DMS79 treated with DMSO at 0.1 percent for 48 hours (cell line): ENCODE measurements at places on chromosomes 11 and 22.

- DNase-seq = no peak
Measured at GRCh38 chr11:118661425-118662301, 17.8 kb downstream of the TREH start.

DNA sequence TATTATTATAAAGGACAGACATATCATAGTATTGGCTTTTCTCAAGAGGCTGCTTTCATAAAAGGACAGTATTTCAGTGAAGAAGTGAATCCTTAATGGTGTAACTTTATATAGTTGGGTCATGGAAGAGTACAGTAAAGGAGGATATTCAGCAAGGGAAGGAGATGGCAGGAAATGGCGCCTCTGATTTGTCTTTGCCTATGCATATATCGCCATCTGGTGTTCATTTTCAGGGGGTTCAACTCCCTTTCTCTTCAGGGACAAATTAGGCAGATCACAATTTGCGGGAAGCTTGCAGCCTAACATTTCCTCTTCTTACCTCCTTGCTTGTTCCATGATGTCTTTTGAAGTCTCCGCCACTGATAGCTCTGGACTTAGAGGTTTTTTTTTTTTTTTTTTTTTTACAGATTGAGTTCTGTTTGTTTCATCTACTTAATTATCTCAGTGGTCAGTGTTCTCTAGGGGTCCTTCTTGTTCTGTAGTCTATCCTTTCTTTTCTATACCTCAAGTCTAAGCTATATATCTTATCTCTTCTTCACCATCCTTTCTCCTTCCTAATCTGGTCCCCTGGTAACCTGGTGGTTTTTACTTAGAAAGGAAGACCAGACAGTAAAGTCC lies 21.8 kb upstream of the RRM1 start:
- DNase-seq = peak; percentile 77

DNA sequence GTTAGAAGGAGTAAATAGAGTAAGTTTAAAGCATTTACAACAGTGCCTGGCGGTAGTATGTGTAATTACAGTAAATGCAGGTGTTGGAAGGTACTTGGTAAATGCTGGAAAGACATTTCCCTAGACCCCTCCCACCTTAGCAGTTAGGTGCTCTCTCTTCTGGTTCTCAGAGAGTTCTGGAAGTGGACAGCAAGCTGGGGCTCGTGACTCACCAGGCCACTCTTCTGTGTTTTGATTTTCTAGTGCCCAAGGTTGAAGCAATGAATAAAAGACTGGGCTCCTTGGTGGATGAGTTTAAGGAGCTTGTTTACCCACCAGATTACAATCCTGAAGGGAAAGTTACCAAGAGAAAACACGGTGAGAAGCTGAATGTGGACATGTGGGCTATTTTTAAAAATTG lies 27.6 kb downstream of the SNU13 start:
- DNase-seq = no peak

DNA sequence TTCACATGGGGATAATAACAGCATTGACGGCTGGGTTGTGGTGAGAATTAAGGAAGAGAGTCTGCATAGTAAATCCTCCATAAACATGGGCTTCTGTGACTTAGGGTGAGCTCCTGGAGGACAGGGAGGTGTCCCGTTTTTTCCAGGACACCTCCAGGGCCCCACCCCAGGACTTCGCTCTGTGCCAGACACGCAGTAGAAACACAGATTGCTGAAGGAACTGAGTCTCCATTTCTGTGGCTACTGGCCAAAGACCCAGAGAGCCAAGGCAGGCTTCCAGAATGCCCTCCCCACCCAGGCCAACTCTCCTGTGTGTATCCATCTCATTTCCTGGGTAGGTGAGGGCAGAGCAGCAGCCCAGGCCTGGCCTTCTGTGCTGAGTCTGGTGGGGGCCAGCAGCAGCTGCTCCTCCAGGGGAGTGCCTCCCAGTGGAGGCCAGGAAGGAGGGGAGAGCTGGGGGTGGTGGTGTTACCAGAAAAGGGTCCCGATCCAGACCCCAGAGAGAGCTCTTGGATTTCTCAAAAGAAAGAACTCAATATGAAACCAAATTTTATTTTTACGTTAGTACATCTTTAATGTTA lies 9.5 kb upstream of the RFPL3 start:
- DNase-seq = no peak

- no peak for DNase-seq
Measured at GRCh38 chr22:37411655-37412054, 15.6 kb downstream of the ELFN2 start.

DNA sequence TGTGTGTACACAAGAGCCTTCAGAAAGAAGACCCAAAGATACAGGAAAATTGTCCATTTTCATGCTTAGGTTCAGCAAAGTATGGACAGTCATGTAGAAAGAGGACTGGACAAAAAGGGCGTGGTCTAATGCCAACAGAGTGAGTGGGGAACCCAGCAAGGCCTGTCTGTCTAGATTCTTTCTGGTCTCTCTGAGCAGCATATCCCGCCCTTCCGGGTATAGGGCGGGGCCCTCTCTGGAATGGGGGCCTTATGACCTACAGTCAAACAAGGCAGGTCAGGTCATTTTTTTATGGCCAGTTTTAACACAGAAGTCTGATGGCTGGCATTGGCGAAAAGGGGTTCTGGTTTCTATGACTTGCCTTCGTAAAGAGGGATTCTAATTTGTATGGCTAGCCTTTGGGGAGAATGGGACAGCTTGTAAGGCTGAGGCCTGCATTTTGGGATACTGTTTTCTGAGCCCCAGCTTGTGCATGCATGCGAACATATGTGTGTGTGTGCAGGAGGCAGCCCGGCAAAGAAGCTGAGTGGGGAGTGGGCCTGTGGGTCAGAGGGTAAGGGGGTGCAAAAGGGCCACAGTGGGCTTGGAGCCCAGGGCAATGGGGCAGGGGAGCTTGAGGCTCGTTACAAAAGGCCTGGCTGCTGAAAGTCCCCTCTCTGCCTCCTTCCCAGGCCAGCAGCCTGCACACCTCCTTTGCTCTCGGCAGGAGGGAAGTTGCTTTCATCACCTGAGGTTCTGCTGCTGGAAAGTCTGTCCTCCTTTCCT lies 130.5 kb upstream of the B3GAT1 start:
- no peak for DNase-seq

GRCh38 chr11:538431-539051 lies 1.2 kb downstream of the LRRC56 start:
- no peak for DNase-seq

DNA sequence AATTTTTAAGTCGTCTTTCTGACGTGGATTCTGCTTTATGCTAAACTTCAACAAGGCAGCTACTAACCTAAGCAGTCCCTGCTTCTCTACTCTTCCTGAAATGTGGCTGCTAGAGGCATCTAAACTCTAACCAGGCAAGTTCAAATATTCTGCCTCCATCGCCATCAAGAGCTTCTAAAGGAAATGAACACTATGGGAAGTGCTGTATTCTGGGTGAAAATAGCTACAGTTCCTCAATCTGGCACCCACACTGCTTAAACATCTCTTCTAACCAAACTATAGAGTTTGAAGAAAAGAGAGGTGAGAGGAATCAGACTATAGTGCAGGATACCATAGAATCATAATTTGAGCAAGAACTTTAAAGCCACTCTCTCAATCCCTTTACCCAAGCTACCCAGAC lies 6.3 kb downstream of the NRIP3 start:
- DNase-seq = no peak

GRCh38 chr11:8584082-8584481 lies 9.9 kb downstream of the STK33 start:
- no peak for DNase-seq

DNA sequence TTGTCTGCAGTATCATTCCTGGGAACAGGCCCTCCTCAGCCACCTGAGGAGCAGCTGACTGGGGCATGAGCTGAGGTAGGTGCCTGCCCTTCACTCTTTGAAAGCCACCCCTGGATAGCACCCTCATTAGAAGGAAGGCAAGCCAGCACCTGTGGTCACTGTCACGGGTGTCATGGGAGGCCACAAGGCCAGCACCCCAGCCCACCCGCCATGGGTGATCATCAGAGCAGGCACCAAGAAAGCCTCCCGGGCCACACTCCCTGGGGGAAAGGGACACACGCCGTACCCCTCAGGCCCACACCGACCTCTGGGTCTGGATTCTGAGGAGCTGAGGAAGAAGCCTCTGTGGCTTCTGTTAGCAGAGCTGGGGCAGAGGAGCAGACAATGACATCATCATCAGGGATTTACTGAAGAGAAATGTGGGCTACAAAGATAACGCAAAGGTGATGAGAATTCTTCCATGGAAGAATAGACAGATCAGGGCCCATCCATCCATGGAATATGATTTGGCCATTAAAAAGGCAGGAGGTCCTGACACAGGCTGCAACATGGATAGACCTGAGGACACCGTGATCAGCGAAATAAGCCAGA lies 16.7 kb upstream of the NAP1L4 start:
- no peak for DNase-seq

DNA sequence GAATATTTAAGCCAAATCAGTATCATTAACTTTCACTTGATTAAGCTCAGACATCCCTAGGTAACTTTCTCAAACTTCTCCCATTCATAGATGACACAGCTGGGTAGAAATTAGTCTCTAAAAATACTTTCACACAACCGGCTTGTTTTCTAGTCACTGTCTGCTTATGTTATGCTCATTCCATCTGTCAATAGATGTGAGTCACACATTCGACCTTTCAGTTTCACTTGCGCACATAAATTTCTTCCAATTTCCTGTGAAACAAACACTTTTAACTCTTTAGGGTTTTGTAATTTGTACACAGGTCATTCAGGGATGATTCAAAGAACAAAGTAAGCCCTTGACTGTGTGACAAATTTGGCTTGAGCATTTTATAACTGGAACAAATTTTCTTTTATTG lies 723.0 kb downstream of the KCNA4 start:
- no peak for DNase-seq

DNA sequence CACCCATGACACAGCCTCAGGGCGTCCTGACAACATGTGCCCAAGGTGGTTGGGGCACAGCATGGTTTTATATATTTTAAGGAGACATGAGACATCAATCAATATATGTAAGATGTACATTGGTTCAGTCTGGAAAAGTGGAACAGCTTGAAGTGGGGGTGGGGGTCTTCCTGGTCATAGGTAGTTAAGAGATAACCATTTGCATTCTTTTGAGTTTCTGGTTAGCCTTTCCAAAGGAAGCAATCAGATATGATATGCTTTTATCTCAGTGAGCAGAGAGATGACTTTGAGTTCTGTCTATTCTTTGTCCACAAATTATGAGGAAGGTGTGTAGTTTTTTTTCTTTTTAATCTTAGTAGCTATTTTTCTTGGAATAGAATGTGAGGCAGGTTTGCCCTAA lies 10.1 kb upstream of the ANAPC15 start:
- DNase-seq = no peak

DNA sequence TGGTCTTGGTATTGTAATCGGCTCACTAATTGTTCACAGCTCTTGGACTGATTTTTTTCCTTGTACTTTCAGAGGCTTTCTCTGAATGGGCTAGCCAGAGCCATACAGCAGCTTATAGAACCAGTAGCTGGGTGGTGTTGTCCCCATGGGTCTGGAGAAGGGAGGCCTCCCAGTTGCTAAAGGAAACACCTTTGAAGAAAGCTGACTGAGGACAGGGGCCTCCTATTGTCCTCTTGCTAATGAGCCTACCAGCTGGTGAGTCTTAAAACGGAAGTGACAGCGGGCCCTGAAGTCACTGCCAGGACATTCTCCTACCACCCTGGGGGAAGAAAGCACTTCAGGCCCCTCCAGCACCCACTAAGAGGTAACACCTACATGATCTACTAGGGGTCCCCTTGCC lies 9.9 kb downstream of the FADS3 start:
- no peak for DNase-seq

DNA sequence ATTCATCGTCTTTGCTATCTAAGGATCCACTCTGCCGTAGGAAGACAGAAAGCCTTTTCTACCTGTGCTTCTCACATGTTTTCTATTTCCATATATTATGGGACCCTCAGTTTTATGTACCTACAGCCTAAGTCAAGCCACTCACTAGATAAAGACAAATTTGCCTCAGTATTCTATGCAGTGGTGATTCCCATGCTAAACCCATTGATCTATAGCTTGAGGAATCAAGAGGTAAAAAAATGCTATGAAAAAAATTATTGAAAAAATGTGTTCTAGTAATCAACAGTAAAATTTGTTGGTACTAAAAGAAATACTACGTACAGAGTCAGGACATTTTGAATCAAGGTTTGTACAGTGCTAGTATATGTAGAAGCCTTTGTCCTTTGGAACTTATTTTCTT lies 18.1 kb upstream of the OR5AL1 start:
- DNase-seq = no peak

- DNase-seq = no peak
Measured at GRCh38 chr11:79006854-79007253, 432.2 kb upstream of the NARS2 start.

- DNase-seq = peak; percentile 47
Measured at GRCh38 chr11:91947215-91947820, 277.3 kb upstream of the FAT3 start.

- no peak for DNase-seq
Measured at GRCh38 chr22:19548964-19549363, 24.8 kb upstream of the CLDN5 start.

GRCh38 chr22:43900206-43900605 lies 8.4 kb upstream of the PNPLA5 start:
- no peak for DNase-seq

GRCh38 chr22:40203572-40203971 lies 25.8 kb downstream of the TNRC6B start:
- peak; percentile 2 for DNase-seq

DNA sequence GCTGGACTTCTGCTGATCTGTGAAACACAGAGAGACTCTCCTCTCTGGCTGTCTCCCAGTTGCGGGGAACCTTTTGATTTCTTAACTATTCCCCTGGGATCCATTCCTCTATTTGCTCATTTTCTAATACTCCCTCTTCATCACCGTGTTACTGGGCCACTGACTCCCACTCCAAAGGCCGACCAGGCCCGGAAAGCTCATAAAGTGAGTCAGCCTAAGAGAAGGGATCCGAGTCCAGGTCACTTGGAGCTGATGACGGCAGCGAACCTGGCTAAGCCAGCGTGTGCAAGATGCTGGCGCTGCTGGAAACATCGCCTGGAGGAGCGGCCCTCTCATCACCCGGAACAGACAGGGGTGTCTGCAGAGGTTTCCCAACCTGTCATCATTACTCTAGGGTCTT lies 112.8 kb downstream of the FBXO7 start:
- peak; percentile 0 for DNase-seq

DNA sequence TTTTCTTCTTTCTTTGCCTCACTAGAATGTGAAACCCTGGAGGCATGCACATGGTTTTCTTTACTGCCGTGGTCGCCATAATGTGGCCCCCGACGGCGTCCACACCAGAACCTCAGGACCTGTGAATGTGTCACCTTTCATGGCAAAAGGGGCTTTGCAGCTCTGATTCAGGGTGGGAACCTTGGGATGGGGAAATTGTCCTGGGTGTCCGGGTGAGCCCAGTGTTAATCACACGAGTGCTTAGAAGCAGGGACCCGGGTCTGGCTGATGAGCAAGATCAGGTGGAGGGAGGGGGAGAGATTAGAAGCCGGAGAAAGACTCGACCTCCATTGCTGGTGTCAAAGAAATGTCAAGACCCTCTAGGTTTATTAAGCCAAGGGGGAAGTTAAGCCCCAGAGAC lies 74.7 kb upstream of the SHISAL1 start:
- no peak for DNase-seq
